ENCODE measurements at places on chromosomes 16 and 17. TPM values are rescaled to one million over a fixed set of nuclear protein-coding genes. Genes with fewer than 3 reads are reported as not detected.

GPR179 gene
- total RNA-seq: not detected

AGRP gene
- total RNA-seq: not detected

SMURF2 gene
- 31.4 TPM for total RNA-seq

ABI3 gene
- total RNA-seq: 4.6 TPM

RNF227 gene
- total RNA-seq: 1.6 TPM

Data from thyroid gland (tissue), 4 donors.